ENCODE measurements at places on chromosomes 5 and 9.
A peak's percentile ranks its signal among the peaks of the same experiment; 100 is the strongest.

- DNase-seq: no peak
Observed at GRCh38 chr5:143771189-143771588, 40.8 kb upstream of the HMHB1 start.

- no peak for DNase-seq
Observed at GRCh38 chr5:103259705-103260355, 1.3 kb downstream of the MACIR start.

DNA sequence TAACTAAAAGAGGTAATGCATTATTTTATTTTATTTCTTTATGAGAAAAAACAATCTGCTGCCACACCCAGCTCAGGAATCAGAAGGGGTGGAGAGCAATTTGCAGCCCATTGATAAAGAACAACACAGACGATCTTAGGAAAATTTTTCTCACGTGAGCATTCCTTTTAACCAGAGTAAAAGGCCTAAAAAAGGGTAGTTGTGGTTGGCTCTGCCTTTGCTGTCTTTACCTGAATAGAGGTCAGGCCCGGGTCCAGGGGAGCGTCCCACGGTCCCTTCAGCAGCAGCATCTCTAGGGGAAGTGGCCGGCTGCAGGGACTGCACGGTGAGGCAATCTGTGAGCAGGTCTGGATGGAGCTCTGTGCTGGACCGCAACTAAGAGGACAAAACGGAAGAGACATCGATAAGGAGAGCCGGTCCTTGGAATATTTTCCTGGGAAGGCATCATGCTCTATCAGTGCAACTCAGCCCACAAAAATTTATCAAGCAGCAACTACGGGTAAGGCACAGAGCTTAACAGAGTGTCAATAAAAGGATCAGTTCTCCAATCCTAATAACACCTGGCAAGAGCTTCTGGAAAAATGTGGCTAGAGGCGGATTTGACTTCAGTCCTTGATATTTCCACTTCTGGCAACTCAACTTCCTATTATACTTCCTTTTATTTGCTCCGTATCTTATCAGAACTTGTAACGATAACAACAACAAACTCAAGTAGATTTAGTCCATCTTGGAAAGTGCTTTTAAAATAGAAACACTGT, 372.8 kb upstream of the RFX3 start:
- DNase-seq: no peak

GRCh38 chr9:114053246-114054005, 24.7 kb downstream of the AMBP start:
- DNase-seq: no peak

GRCh38 chr5:34684281-34684979, 28.3 kb downstream of the RAI14 start:
- no peak for DNase-seq

DNA sequence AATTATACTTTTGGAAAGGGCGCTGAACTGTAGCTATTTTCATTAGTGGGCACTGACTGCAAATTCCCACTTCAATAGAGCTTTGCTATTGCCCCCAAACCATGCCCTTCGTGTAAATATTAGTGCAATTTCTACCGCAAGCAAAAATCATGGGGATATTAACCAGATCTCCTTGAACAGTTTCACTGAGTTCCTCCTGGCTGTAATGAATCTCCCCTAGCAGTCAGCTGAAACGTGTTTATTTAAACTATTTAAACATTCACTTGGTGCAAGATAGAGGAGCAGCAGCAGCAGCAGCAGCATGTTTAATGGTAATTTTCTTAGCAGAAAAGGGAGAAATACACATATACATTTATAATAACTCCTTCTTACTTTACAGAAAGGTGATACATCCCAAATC, 54.4 kb downstream of the ARRDC3 start:
- no peak for DNase-seq

GRCh38 chr5:56172241-56172640, 60.9 kb downstream of the ANKRD55 start:
- DNase-seq: peak; percentile 88

DNA sequence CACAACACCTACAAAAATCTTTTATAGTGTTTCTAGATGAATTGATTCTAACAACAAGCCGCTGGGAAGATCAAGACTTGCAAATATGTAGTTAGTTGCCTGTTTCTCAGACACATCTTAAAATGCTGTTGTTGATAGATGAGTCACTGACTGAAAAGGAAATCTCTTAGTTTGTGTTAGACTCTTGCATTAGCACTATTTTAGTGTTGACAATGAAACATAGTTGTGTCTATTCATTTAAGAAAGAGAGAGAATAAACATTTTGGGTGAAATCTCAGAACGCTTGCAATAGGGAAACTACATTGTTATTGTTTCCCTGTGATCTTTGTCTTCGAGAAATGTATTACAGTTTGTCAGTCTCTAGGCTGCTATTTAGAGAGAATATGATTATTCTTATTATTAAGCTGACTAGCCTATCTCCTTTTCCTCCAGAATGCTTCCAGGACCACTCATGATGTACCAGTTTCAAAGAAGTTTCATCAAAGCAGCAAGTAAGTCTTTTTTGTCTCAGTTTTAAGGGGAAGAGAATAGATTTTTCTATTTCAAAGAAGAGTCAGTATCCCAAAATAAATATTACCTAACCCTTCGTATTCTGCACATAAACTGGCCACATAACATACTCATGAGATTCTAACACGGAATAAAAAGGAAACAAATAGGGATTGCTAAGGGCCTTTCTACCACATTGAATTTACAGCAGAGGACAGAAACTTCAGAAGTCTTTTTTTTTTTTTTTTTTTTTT, 285.6 kb downstream of the ARHGAP26 start:
- DNase-seq: no peak

- DNase-seq: no peak
Observed at GRCh38 chr5:82396396-82396795, 118.2 kb upstream of the RPS23 start.

- DNase-seq: no peak
Observed at GRCh38 chr5:14790220-14790619, 81.4 kb downstream of the ANKH start.

- DNase-seq: no peak
Observed at GRCh38 chr5:31049936-31050704, 143.4 kb upstream of the CDH6 start.

GRCh38 chr5:37136694-37137093, 112.5 kb downstream of the CPLANE1 start:
- no peak for DNase-seq

DNA sequence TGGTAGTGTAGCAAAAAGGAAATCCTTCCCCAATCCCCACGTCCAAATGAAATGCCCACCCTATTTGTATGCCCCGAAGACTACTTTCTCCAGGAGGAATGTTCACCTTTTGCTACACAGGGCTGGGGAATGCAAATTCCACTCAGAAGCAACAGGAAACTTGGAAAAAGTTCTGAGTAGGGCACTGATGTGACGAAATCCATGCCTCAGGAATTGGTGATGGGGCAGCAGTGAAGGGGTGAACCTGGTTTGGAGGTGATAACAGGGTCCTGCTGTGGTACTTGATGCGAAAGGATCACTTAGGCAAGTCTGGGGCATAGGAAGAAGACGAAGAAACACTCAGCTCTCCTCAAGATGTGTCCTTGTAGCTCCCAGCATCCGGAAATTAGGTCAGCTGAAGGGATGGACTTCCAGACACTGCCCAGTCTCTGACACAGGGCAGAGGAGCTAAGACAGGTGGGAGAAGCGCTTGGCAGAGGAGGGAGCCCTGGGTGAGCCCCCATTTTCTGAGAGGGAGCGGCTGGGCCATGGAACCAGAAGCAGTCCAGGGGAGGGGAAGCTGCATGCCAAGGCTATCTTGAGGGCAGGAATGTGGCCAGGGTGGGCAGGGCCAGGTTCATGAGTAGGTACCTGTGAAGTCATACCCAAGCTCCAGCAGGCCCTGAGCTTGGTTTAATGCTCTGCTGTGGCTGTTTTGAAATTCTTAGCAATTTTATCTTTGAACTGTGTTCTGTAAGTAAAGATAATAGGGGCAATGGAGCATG, 22.2 kb upstream of the MVB12B start:
- no peak for DNase-seq

DNA sequence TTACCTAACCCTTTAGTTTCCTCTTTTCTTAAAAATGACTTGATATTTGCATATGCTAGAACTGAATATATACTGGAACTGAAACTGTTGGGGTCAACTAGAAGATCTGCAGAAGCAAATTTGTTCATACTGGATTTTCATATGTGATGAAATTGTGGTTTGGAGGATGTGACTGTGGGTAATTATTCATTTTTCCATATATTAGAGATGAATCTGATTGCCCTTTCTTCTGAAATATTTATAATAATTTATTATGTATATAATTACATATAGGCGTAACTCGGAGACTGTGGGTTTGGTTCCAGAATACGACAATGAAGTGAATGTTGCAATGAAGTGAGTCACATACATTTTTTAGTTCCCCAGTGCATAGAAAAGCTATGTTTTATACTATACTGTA, 149.1 kb downstream of the ATP10B start:
- no peak for DNase-seq

DNA sequence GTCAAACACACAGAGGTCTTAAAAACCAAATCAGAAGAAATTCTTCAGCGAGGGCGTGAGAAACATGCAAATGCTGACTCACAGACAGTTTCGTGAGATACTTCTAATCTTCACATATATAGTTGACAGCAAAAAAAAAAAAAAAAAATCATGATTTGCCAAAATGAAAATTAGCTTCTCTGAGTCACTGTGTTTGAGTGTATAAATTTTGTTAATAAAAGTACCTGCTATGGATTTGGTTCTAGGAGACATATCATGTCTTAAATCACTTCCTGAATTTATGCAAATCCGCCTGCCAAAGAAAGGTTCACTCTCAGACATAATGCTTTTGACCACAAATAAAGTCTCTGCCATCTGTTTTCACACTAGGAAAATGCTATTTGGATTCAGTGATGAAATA, 114.3 kb downstream of the SLC1A3 start:
- no peak for DNase-seq

- no peak for DNase-seq
Observed at GRCh38 chr9:106588626-106589025, 274.3 kb upstream of the ZNF462 start.

DNA sequence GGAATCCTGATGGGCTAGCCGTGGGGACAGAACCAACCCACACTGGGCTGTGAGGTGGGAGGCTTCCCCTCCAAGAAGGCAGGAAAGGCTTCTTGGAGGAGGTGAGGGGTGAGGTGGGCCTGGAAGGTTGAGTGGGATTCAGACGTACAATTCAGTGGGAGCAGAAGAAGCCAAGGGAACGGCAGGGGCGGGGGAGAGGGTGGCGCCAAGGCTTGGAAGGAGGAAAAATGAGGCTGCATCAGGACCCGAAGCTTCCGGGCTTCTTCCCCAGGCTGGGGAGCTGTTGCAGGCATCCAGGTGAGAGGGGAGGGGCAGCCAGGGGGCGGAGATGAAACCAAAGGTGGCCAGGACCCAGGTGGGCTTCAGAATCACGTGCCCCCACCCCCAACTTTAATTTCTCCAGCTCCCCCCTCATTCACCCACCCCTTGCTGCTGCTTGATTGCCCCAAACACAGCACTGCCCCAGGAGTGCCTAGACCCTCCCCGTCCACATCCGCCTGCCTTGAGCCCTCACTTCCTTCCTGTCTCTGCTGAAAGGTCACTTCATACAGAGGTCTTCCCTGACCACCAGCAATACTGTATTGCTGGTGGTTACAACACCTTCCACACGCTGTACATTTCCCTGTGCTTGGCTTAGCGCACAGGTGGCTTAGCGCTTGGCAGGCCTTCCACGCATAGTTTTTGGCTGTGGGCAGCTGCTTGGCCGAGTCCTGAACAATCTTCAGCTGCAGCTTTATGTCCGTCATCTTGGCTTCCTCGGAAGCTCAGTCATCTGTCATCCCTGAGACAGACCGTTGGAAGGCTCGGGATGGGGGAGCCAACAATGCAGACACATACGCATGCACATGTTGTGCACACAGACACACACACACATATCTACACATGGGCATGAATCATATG, 193.5 kb downstream of the RGS3 start:
- no peak for DNase-seq

DNA sequence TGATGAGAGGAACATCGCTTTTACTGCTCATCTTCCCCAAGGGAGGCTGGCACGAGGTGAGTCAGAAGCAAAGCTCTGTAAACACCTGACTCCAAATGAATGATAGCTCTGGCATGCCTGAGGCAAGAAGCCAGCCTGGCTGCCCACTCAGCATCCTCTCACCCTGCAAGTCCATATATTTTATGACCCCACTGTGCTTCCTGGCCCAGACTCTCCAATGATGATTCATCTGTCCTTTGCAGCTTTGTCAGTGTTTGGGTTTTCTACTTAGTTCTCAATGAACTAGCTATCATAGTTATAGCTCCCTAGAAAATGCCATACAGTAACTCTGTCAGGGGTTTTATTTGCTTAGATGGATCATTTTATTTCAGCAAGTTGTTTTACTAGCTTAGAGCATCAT, 52.1 kb upstream of the FSTL4 start:
- no peak for DNase-seq

DNA sequence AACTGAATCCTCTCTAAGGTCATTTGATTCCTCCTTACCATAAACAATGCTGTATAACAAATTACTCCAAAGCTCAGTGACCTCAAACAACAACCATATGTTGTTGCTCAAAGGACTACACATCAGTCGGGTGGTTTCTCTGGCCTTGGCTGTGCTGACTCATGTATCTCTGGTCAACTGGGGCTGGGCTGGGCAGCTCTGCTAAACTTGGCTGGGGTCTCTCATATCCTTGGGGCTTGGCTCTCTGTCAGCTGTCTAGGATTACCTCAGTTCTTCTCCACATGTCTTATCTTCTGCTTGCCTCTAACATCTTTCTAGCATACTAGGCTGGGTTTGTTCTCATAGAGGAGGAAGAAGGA, 86.4 kb downstream of the GALNT10 start:
- peak; percentile 67 for DNase-seq

DNA sequence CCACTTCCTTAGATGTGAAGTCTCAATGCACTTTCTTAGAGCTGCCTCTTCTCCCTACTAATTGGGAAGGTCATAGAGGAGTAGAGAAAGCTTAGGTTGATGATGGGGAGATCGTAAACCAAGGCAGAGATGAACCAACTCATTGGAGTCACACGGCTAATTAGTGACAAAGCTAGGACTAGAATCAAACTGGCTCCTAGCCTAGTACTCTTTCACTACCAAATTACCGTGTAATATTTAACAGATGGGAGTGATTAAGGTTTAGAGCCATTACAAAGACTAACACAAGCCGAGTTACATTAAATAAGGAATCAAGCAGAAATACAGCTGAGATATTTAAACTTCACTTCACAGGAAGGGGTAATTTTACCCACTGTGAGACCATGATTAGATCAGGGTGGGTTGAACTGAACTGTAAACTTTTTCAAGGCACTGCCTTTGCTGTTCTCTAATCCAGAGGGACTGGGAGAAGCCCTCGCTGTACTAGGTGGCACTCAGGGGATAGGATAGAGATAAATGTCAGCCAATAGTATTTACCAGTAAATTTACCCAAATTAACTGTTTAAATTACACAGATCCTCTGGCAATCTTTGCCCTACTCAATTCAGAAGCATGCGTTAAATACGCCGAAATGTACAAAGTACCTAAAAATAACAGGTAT, 166.4 kb upstream of the PIK3R1 start:
- DNase-seq: no peak

- DNase-seq: no peak
Observed at GRCh38 chr9:121201045-121201737, 478 bp downstream of the RAB14 start.

DNA sequence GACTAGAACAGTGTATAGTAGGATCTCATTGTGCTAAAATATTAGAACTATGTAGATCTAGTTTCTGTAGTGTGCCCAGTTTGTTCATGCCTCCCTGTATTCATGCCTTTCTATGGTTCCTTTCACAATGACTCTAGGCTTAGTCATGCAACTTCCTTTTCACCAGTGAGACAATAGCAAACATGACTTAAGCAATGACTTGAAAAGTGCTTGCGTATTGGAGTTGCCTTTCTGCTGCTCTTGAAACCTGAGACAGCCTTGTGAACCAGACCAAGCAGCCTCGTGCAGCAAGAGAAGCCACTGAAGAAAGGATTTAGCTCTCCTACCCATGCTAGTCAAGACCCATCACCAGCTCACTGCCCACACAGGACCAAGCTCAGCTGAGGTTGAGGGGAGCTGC, 294.5 kb upstream of the TAS2R1 start:
- peak; percentile 73 for DNase-seq
